SW 1271 (cell line): ENCODE measurements at places on chromosomes 16 and 17.

DNA sequence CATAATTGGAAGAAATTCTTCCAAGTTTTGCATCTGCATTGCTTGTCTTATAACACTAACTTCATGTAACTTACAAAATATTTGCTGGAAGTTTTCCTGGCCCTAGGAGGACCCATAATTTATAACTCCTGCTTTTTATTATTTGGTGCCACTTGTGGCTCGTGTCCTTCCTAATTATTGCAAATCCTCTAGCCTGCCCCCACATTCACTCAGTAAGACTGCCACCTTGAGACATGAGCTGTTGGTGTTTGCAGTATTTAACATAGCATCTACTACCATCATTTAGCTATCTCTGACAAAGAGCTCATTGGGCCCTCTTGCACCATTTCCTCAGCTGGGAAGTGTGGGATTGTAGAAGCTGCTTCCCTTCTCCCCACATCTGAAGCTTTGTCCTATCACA, 49.5 kb downstream of the FTO start:
- no peak for DNase-seq

DNA sequence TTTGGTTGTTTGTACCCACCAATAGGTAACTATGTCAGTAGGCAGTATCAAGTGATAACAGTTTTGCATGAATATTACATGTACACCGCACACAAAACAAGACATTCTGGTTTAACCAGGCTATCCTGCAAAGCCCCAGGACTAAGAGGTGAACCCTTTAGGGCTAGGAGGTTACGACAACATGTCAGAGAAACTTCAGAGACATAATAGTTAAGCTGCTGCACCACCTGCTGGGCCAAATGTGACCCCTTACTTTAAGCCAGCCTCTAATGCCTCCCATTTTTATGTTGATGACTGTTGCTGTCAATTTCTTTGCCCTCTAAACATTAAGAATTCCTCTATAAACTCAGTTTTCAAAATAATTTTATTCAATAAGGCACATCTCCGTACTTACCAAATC, 15.4 kb downstream of the SRP68 start:
- no peak for DNase-seq

GRCh38 chr16:35636480-35637230, 2177.2 kb downstream of the TP53TG3F start:
- no peak for DNase-seq

DNA sequence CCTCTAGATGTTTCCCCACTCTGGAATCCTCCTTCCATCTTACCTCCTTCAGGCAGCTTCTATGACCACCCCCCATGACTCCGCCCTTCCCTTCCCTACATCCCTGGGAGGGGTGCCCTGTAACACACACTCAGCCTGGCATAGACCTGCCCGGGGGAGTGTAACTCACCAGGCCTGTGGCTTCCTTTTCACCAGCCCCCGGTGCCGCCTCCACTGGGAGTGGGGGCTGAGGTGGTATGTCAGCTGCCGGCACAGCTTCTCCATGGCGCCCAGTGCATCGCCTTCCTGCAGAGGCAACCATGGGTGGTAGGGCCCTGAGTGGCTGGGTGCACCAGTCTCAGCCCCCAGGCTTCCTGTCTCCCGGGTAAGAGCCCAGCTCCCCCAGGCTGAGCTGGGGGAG, 32.3 kb downstream of the TRPV2 start:
- no peak for DNase-seq

- DNase-seq: no peak
Observed at GRCh38 chr17:796609-797008, 14.5 kb downstream of the MRM3 start.

DNA sequence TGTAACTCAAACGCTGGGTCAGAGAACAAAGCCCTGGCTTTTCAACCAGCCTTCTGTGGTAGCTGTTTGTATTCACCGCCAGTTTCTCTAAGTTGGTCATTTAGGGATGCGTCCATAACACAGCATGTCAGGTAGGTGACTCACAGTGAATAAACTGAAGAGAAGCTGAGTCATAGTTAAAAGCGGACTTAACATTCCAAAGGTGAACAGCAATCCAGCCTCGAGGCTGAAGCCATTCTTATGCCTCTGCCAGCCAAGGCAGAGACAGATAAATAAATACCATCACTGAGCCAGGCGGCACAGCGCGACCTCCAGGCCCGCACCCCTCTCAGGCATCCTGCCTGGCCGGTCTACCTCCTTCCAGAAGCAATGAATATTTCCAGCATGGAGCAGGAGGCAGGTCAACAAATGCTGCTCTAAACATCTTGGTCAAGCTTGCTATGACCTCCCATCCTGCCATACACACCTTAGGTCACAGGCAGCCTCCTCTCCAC, 12.4 kb upstream of the CACNG4 start:
- DNase-seq: peak; percentile 95

DNA sequence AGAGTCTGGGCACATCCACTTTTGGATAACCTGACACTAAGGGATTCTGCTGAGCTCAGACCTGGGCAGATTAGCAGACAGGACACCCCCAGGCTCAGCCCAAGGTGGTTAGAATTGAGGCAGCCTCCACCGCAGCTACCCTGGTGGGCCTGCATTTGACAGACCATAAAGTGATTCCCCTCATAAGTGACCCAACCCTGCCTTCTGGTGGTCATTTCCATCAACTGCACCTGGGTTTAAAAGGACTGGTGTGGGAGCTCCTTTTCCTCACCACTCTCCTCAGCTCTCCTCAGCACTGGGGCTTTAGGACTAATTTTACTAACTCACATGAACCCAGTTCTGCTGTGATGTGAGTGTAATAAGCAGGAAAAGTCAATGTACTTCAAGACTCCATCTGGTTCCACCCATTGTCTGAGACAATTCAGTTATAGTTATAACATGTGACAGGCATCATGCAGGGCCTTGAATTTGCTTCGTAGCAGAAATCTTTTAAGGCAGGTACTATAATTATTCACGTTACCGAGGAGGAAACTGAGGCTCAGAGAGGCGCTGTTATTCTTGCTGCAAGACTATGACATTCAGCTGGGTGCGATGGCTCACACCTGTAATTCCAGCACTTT, 42.5 kb downstream of the MYH3 start:
- DNase-seq: peak; percentile 47

DNA sequence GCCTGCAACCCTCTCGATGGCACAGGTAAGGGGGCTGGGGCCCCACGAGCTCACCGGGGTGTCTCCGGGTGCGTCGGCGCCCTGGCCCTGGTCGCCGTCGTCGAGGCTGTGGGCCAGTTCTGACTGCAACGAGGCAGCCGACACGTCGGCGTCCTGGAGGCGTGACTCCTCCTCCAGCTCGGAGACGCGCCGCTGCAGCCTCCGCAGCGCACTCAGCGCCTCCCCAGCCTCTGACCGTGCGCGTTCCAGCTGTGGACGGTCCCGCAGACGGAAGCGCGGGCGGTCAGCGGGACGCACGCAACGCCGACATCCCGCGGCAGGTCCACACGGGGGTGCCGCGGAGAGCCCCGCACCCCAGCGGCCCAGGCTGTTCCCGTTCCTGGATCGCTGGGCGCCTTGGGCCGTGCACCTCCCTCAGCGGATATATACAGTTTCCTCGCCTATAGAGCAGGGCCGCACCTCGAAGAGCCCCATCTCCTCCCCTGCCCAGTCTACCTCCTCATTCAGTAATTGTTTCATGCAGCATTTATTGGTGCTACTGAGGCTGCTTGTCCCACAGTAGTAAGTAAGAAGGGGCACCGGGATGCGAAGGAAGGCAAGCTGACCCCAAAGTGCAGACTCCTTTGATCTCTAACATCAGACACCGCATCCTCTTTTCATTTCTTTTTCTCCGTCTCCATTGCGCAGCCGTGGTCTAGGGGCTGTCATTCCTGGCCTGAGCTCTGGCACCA, 5.8 kb downstream of the THOC6 start:
- DNase-seq: no peak

DNA sequence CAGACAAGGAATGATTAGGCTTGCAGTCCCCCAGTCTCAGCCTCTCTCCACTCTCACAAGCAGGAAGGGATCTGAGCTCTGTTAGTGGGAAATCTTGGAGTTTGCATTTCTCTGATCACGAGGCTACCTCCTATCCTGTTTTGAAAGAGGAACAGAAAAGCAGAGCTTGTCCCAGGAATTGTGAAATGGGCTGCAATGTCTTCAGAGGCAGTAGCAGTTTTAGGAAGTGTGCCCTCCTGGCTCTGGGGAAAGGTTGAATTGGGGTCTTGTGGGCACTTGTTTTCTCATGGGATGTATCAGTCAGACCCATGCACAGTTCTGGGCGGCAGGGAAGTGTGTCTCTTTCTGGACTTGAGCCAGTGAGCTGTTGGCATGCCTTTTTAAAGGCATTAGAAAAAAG, 22.8 kb downstream of the NUP85 start:
- no peak for DNase-seq

- peak; percentile 28 for DNase-seq
Observed at GRCh38 chr16:12455287-12455798, 348.3 kb downstream of the CPPED1 start.

- no peak for DNase-seq
Observed at GRCh38 chr17:54956791-54957190, 11.7 kb downstream of the COX11 start.

DNA sequence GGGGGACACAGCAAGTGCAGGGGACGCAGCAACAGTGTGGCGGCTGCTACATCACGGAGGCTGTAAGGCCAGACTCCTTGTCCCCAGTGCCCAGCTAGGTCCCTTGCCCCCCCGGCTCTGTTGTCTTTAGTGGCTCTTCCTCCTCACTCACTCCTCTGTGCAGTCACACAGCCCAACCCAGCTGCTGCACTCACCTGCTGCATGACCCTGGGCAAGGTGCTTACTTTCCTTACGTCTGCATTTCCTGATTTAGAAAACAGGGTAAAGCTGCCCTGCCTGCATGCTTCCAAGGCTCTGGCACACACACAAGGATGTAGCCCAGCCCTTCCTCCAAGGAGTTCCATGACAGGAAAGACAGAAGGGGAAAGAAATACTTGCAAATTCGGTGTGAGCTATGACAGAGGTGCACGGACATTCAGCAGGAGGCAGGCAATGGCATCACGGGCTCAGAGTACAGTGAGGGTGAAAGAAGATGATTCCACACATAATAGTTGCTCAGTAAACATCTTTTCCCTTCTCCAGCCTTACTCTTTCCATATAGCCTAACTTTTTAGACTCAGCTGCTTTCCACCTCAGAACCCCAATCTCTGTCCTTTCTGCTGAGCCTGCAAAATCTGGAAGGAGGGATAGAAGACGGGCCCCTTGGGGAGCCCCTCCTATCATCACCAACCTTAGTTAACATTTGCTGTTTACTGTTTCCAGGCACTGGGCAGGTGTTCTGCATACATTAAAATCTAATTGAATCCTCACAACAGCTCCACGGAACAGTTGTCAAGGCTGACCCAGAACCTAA, 150.9 kb downstream of the MRM1 start:
- no peak for DNase-seq

- DNase-seq: no peak
Observed at GRCh38 chr17:82745524-82745923, 6.3 kb upstream of the TBCD start.

GRCh38 chr17:40361925-40362695, 2.4 kb downstream of the GJD3 start:
- DNase-seq: no peak

- DNase-seq: no peak
Observed at GRCh38 chr17:21376081-21376758, at the start of gene KCNJ12. Gene KCNJ12 (plus strand): TSS chr17:21376357. CDS start chr17:21415343, 38,986 bp downstream.

DNA sequence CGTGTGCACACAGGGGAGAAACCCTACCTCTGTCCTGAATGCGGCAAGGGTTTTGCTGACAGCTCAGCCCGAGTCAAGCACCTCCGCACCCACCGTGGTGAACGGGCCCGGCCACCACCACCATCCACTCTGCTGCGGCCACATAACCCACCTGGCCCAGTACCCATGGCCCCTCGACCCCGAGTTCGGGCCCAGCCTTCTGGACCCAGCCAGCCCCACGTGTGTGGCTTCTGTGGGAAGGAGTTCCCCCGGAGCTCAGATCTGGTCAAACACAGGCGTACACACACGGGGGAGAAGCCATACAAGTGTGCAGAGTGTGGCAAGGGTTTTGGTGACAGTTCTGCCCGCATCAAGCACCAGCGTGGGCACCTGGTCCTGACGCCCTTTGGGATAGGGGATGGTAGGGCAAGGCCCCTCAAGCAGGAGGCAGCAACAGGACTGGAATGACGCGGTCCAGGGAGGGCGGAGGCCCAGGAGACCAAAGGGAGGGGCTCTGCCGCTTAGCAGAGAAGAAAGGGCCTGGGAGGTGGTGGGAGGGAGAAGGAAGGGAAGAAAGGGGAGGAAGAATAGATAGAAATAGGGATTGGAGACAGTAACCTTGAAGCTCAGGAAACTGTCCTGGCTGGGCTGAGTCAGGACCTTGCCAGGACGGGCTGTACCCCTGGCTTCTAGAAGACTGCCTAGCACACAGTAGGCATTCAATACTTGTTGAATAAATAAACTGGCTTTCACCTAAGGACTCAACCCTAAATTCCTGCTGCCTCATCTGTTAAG, 3.6 kb downstream of the ZNF48 start:
- DNase-seq: no peak

- DNase-seq: peak; percentile 89
Observed at GRCh38 chr17:20010099-20010863, 1.1 kb downstream of the SPECC1 start.

GRCh38 chr17:77423589-77424451, 283.1 kb downstream of the SEC14L1 start:
- no peak for DNase-seq

- no peak for DNase-seq
Observed at GRCh38 chr17:9220398-9221146, 199.3 kb downstream of the NTN1 start.

GRCh38 chr17:66025551-66025950, 166.4 kb downstream of the CEP112 start:
- no peak for DNase-seq
